ENCODE measurements at places on chromosomes 2 and 18. TPM values are rescaled to one million over a fixed set of nuclear protein-coding genes. Genes with fewer than 3 reads are reported as not detected.

PSME4 gene
- 101 TPM for total RNA-seq

VIT gene
- not detected for total RNA-seq

STON1 gene
- total RNA-seq, result 9.5 TPM

- peak; percentile 87 for DNase-seq
Observed at GRCh38 chr2:25043241-25043867, 1.5 kb downstream of the EFR3B start.

- DNase-seq, result peak; percentile 4
Observed at GRCh38 chr2:177549171-177549570, 156.6 kb downstream of the AGPS start.

DNA sequence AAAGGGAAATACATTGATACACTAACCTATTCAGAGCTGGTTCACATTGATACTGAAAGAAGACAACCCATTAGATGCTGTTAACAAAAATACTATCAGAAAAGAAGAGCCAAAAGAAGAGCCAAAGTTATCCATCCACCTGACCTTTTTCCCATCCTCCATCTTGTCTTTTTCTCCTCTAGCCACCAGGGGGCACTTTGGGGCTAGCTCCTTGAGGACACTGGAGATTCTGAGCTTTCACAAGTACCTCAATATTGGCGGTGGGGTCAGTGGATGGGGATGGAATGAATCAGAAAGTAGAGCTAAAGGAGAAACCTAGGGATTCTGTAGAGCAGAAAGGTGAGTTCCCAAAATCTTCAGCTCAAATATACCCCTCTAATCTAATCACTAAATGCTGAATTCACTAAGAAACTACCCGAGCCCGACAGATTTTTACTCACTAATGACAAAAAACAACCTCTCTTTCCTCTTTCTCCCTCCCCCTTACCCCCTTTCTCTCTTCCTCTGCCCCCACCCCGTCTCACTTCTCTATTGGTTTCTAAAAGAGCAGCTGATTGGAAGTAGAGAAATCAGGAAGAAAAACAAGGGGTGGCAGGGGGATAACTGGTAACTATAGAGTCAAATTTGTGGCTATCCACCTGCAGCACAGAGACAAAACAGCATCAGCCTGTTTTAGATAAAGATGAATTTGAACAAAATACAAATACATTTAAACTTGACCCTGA is 203.3 kb downstream of the TCF4 start:
- DNase-seq, result peak; percentile 23

GRCh38 chr2:240364582-240364960 is 70.9 kb upstream of the GPC1 start:
- DNase-seq, result no peak

DNA sequence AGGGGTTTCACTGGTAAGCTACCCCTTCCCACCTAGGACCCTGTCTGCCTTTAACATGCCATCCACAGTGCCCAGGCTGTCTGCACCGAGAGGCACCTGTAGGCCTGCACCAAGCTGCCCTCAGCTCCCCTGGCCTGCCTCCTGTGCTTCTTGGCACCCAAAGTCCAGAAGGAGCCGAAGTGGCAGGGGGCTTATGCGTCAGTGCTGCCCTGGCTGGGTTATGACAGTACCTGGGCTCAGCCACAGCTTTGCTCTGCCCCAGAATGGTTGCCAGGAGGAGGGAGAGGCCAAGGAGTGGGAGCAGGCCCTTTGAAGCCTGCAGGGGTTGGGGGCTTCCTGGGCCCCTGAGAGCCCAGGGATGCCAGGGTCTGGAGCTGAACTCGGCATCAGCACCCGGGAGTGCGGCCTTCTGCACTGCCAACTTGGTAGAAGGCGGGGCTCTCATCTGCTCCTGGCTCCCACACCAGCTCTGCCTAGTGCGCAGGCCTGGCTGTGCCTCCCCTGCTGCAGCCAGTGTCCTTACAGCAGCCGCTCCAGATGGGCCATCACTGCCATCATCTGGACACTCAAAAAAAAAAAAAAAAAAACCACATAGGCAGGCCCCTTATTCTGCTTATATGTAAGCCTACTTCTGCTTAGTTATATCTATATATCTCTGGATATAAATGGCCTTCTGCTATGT is 155.4 kb downstream of the THSD7B start:
- DNase-seq, result no peak

DNA sequence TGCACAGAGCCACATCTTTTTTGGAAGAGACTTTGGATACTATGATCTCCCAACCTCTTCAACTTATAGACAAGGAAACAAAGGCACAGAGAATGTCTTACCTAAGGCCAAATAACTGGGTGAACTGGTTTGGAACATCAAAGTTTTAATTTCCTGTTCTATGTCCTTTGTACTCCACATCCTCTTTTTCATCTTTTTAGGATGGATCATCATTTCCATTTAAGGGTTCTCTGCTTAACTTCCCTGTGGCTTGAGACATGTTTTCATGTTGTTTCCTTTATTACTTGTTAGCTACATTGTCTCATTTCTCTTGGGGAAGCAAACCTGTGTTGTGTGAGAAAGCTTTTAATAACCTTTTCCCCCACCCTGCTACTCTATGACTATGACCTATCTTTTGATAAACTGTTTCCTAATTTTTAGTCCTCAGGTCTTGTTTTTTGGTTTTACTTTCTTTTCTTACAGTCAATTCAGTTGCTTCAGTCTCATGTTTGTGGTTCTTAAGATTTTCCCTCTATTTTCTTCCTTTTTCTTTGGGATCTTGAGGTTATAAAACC is 22.5 kb upstream of the RMND5A start:
- no peak for DNase-seq

- DNase-seq, result peak; percentile 71
Observed at GRCh38 chr2:237704501-237705434, 77.4 kb downstream of the LRRFIP1 start.
